Activated B cell treated with CpG ODN at 0.5 μM for 24 hours (primary cell): ENCODE measurements at places on chromosomes 12 and 14. TPM values are rescaled to one million over a fixed set of nuclear protein-coding genes. Genes with fewer than 3 reads are reported as not detected.

KMT2D gene
- 127 and 136 TPM in 2 replicates for total RNA-seq

GRCh38 chr14:88825078-88825458 lies 617 bp downstream of the TTC8 start:
- H3K27ac ChIP-seq = peak overlapping the region; percentile 68
- peaks cover 7% of the 10 kb centered on the region for H3K27me3 ChIP-seq
- H3K36me3 ChIP-seq = no peaks in the 10 kb centered on the region
- H3K4me3 ChIP-seq = peak overlapping the region; percentile 88

CCDC175 gene
- not detected in 2 replicates for total RNA-seq

MYH6 gene
- not detected in 2 replicates for total RNA-seq

- no peaks in the 10 kb centered on the region for H3K27me3 ChIP-seq
- DNase-seq = no peak
- H3K27ac ChIP-seq = no peak overlapping the region
- no peak overlapping the region for H3K4me3 ChIP-seq
- no peaks in the 10 kb centered on the region for H3K4me1 ChIP-seq
These were observed 22.0 kb downstream of the AP5M1 start for GRCh38 chr14:57290751-57291150.

STAB2 gene
- not detected in 2 replicates for total RNA-seq

DNA sequence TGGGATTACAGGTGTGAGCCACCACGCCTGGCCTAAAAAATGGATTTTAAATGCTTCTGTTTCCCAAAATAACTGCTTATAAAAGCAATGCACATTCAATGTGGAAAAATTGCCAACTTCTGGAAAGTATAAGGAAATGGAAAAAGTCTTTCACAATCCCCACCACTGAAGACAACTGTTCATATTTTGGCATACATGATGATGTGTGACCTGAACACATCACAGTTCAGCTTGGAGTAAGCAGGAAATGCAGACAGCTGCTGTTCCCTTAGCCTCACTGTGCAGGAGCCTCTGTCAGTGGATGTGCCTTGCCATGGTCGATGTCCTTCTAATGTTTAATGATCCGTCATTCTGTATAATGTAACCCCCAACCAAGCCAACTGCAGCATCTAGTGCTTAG lies 5.2 kb downstream of the MTERF2 start:
- no peak for DNase-seq
- H3K4me3 ChIP-seq = no peak overlapping the region
- peaks cover 31% of the 10 kb centered on the region for H3K4me1 ChIP-seq
- H3K27ac ChIP-seq = no peak overlapping the region
